ENCODE measurements at places on chromosomes 2 and 18.

DNA sequence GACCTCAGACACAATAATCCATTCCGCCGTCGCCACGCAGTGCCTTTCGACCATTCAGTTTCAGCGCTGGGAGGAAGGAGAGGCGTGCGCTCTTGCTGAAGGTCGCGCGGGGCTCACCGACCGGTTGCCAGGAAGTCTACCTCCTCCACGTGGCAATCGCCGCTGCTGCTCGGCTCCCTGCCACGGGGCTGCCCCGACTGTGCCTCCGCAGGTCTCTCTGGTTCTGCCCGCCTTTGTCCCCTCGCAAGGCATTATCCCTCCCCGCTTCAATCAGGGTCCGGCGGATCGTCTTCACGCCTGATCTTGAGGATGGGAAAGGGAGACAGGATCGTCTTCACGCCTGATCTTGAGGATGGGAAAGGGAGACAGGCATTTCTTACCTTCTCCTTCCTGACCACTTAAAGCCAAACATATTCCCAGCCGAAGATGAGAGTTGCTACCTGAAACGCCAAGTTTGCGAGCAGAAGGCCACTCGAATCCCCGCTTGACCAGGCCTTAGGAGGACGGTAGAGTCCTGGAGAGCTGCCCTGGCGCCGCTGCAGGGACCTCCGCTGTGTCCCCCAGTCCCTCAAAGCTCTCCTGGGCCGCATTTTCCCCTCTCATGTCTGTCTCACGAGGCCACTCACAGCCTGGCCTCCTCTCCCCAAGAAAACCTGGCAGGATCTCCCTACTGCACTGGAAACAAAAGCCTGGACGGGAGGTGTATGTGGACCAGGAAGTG, 4.3 kb upstream of the GPR45 start:
- DNase-seq = no peak

DNA sequence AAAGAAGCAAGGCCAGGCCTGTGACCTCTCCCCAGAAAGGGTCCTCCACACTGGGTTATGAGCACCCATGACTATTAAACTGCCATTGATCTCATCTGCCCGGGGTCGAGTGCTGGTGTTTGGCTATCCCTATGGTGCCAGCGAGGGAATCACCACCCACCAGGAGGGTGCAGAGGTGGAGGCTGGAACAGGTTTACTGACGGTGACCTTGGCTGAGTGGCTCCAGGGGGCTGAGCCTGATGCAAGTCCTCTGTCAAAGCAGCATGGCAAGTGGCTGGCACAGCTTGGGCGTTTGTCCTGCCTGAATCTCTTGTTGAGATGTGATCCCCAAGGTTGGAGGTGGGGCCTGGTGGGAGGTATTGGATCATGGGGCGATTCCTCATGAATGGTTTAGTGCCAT, 196.4 kb upstream of the HDAC4 start:
- no peak for DNase-seq

DNA sequence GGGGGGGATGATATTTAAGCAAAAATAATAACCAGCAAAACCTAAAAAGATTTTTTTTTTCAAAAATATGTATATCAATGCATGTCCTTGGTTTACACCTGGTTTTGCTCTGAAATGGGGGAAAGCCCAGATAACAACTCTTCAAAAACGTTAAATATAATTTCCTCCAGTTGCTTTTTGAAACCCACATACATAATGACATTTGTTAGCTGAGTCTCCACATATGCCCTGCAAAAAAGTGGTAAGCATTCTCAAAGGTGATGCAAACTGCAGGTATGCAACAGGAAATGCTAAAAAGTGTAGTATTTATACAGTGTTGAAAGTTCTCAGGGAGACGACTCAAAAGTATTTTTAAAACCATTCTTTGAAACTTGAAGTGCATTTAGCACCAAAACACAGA, 258.6 kb downstream of the ZEB2 start:
- no peak for DNase-seq

- DNase-seq = no peak
Observed at GRCh38 chr2:235560345-235560744, 66.5 kb downstream of the AGAP1 start.

- no peak for DNase-seq
Observed at GRCh38 chr2:14642499-14642898, 10.0 kb downstream of the LRATD1 start.

GRCh38 chr2:38835015-38835601, 40.6 kb downstream of the DHX57 start:
- DNase-seq = peak; percentile 59

DNA sequence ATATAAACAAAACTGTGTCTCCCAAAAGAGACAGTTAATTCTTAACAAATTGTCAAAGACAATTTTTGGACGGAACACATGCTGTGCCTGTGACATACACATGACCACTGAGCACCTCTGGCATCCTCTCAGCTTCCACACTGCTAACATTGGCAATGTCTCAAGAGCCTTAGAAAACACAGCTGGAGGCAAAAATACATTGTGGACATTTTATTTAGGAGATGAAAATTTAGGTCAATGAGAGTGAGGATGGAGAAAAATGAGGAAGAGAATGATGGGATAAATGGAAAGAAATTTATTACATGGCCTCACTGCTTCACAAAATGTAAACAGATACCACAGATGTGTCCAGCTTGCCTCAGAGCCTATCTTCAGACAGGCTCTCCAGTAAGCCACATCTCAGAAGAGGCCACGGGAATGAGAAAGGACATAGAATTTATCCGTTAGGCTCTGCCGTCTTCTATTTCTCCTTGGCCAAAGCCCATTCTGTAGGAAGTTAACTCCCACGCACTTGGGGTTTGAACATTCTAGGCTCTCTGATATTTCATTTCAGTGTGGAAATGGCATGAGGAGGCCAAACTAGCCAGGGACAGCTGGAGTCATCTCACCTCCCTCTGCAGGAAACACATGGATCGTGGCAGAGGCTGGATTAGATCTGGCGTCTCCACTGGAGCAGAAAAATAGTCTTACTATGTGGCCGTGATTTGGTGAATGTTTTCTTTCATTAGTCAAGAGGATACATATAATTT, 519.4 kb upstream of the DSEL start:
- DNase-seq = no peak

- no peak for DNase-seq
Observed at GRCh38 chr2:102801098-102801718, 39.4 kb downstream of the TMEM182 start.

DNA sequence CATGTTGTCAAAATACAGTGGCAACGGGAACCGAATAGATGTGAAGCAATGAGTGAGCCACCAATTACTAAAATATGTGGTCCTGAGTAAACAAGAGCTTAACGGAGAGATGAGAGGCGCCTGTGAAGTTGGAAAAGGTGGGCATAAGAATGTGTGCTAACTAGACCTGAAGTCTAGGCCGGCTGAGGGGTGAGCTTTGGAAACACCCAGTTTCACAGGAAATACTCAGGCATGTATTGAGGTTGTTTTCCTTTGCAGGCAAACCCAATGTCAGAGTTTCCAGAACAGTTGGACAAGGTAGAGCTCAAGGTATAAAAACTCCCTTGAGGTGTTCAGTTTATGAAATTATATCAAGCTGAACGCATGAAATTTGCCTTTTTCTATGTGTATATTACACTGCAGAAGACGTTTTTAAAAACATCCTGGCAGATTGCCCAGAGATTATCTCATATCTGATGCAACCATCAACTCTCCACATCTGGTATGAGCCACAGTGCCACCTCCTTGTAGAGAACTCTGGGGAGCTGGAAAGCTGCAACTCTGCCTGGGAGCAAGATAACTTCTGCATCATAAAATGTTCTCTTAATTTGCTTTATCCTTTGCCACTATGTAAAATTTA, 3.9 kb upstream of the WDSUB1 start:
- DNase-seq = peak; percentile 87

- no peak for DNase-seq
Observed at GRCh38 chr18:55462652-55463051, 125.3 kb downstream of the TCF4 start.

DNA sequence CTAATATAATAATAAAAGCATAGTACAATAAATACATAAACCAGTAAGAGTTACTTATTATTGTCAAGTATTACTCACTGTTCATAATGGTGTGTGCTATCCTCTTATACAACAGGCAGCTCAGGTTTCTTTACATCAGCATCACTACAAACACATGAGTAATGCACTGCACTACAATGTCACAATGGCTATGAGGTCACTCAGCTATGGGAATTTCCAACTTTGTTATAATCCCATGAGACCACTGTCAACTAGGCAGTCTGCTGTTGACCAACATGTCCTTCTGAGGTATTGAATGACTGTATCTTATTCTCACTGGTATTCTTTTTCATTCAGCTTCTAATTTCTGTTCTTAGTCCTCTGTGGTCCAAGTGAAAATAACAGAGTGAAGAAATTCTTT, 250.4 kb upstream of the DSEL start:
- peak; percentile 46 for DNase-seq

GRCh38 chr2:70887550-70888246, 48.0 kb upstream of the ATP6V1B1 start:
- DNase-seq = no peak

DNA sequence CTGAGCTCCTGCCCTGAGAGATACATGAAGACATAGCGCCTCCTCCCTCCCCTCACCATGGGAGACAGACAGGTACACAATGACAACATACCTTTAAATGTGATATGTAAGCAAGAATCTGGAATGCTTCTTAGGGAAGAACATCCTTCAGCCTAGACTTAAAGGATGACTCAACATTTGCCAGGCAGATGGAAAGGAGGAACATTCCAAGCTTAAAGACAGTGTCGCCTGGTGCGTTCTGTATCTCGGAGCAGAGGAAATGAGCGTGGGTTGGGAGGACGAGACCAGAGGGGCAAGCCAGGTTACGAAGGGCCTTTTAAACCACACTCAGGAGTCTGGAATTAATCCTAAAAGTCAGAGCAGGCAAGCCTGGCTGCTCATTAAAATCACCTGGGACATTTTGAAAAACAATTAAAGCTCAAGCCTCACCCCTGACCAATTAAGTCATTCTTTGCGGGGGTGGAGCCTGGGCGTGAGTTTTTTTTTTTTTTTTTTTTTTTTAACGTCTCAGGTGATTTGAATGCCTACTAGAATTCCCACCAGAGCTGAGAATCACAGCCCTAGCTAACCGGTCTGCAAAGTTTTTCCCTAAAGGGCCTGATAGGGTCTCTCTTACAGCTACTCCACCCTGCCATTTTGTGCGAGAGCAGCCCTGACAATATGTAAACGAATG, 131.2 kb upstream of the SEC11C start:
- no peak for DNase-seq

DNA sequence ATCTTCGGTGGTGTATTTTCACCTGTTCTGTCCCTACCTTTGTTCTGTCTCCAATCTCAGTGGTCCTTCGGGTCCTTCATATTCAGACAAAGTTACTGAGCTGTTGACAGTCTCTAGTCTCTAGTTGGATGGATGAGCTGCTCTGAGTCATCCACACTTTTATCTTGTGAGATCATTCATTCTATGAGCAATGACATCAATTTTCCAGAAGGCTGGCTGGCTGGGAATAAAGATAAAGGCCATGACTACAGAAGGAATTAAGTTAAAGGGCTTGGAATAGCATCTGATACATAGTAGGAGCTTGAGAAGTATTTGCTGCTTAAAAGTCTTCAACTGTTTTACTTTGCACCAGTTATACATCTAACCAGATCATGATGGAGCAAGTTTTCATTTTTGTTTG, 43.1 kb upstream of the SLC39A10 start:
- peak; percentile 43 for DNase-seq

GRCh38 chr2:41878056-41878455, 169.8 kb upstream of the PKDCC start:
- no peak for DNase-seq

- no peak for DNase-seq
Observed at GRCh38 chr2:46378616-46379015, 81.4 kb downstream of the EPAS1 start.

DNA sequence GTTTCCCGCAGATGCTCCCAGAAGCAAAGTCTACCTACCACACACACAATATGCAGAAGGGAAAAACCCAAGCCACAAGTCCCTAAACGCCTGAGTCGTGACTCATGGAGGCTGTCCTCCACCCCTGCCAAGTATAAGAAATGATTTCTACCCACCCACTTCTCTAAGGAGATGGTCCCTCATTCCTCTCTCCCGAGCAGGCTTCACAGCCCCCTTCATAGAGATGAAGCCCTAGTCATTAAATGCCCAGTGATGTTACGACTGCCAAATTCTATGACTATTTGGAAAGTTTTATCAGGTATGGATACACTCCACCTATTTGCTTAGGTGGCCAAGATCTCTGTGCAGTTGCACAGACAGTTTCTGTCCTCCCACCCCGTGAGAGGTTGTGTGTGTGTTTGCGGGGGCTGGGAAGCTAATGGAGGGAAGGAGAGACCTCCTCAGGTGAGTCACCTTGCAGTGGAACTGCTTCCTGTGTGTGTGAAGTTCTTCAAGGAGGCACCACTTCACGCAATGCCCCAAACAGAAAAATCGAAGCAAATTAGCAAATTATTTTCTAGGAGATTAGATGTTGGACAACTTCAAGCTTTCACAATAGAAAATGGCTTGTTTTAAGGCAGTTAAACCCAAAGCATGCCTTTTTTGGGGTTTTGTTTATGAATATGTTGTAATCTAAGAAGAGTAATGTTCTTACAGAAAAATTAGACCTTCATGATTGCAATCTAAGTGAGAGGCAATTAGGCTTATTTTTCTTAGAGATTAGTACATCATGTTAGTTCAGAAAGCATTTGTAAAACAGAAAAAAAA, 175.2 kb downstream of the TGIF1 start:
- peak; percentile 89 for DNase-seq

DNA sequence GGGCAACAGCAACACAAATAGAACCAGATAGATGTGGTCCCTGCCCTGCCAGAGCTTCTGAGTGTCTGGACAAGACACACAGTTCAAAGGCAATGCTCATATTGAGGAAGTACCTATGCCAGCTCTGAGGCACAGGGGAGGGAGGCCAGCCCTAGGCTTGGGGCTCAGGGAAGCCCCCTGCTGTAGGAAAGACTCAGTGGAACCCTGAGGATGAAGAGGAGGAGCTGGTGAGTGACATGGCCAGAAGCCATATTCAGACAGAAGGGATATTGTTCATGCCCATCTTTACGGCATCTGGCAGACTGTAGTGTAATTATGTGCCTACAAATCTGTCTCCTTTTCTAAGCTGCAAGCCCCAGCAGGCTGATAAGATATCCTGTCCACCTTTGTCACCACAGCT, 8.8 kb downstream of the SIGLEC15 start:
- DNase-seq = no peak

All from suppressor macrophage treated with lipopolysaccharide for 4 hours (primary cell).